ENCODE measurements at places on chromosomes 16 and 17.
A peak's percentile ranks its signal among the peaks of the same experiment; 100 is the strongest.

DNA sequence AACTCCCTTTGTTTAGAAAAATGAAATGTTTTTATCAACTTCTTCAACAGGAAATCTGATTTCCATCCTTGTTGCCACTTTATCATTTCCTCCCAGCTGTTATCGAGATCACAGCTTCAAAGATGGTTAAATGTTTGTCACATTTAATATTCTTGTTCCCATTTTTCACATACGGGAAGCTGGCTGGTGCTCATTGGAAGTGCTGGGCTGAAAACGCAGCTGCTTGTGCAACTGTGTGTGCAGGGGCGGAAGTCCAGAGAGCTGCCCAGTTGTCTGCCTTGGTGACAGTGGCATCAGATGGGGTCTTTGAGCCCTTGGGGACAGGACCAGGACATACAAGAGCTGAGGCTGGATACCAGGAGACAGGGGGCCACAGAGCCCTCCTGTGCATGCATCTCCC is 549.2 kb upstream of the CDH11 start:
- no peaks in the 10 kb centered on the region for H3K27me3 ChIP-seq
- H3K27ac ChIP-seq: no peak overlapping the region
- H3K4me1 ChIP-seq: peaks cover 6% of the 10 kb centered on the region
- peak; percentile 58 for DNase-seq
- H3K4me3 ChIP-seq: no peak overlapping the region

GRCh38 chr17:6348891-6349290 is 86.0 kb downstream of the AIPL1 start:
- DNase-seq: peak; percentile 25
- H3K27ac ChIP-seq: no peak overlapping the region
- no peak overlapping the region for H3K4me3 ChIP-seq

DNA sequence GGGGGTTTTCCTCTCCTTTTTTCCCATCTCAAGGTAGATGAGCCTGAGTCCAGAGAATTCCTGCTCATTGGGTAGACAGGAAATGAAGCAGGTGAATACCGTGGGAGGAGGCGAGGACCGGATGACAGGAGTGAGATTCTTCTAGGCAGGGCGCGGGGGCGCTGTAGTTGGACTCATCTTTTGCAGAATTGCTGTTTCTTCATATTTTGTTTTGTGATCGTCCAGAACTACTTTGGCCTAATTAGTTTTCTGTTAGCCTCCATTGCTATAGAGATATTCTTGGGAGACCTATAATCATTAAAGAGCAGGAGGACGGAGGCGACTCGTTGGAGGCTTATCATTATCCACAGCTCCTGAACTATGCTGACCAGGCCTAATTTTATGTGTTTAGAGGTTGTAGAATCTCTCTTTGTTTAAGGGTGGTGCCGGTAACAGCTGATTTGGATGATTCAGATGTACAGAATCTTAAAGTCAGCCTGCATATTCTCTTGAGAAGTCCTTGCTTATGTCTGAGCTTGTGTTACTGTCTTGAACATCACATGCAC is 650 bp downstream of the ATP6V0A1 start:
- H3K27ac ChIP-seq: peak overlapping the region; percentile 97
- no peak for DNase-seq
- peaks cover 17% of the 10 kb centered on the region for H3K36me3 ChIP-seq
- H3K4me3 ChIP-seq: peak overlapping the region; percentile 77
- H3K4me1 ChIP-seq: peaks cover 41% of the 10 kb centered on the region
- H3K27me3 ChIP-seq: no peaks in the 10 kb centered on the region

- H3K36me3 ChIP-seq: no peaks in the 10 kb centered on the region
- H3K27ac ChIP-seq: no peak overlapping the region
- no peaks in the 10 kb centered on the region for H3K4me1 ChIP-seq
Measured at GRCh38 chr16:86073763-86074493, 175.0 kb downstream of the IRF8 start.

GRCh38 chr17:77569846-77570564 is 388.5 kb upstream of the TNRC6C start:
- H3K27ac ChIP-seq: no peak overlapping the region
- H3K4me1 ChIP-seq: peaks cover 11% of the 10 kb centered on the region
- DNase-seq: no peak
- no peaks in the 10 kb centered on the region for H3K36me3 ChIP-seq
- H3K27me3 ChIP-seq: no peaks in the 10 kb centered on the region
